M059J (cell line): ENCODE measurements at places on chromosomes 2 and 18.

GRCh38 chr18:71189581-71189980 is 900.7 kb downstream of the SOCS6 start:
- no peak for DNase-seq

DNA sequence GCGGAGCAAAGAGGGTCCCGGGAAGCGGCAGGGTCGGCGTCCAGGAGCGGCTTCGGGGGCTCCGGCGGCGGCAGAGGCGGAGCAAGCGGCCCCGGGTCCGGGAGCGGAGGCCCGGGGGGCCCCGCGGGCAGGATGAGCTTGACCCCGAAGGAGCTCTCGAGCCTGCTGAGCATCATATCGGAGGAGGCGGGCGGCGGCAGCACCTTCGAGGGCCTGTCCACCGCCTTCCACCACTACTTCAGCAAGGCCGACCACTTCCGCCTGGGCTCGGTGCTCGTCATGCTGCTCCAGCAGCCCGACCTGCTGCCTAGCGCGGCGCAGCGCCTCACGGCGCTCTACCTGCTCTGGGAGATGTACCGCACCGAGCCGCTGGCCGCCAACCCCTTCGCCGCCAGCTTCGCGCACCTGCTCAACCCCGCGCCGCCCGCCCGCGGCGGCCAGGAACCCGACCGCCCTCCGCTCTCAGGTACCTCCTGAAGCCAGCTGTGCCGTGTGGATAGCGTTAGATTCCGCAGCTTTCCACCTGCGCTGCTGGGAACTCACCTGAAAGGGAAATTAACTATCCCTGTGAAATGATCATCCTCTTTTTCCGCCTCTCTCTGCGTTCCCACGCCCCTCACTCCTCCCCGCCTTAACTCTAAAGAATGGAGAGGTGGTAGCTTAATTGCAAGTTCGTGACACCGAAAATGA is 472 bp downstream of the CNOT11 start:
- DNase-seq = peak; percentile 65

- DNase-seq = no peak
Measured at GRCh38 chr2:200321780-200322534, 15.5 kb downstream of the SPATS2L start.

GRCh38 chr2:205998583-205998982 is 87.4 kb downstream of the INO80D start:
- no peak for DNase-seq

GRCh38 chr2:8870441-8870840 is 33.0 kb upstream of the KIDINS220 start:
- no peak for DNase-seq

DNA sequence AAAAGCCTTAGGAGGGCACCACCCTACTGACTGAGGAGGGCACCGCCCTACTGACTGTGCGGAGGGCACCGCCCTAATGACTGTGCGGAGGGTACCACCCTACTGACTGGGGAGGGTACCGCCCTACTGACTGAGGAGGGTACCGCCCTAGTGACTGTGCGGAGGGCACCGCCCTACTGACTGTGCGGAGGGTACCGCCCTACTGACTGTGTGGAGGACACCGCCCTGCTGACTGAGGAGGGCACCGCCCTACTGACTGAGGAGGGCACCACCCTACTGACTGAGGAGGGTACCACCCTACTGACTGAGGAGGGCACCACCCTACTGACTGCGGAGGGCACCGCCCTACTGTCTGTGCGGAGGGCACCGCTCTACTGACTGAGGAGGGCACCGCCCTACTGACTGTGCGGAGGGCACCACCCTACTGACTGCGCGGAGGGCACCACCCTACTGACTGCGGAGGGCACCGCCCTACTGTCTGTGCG is 150.2 kb upstream of the NFATC1 start:
- no peak for DNase-seq

GRCh38 chr2:123162400-123163016 is 862.6 kb upstream of the CNTNAP5 start:
- no peak for DNase-seq

GRCh38 chr2:1884933-1885580 is 140.7 kb upstream of the PXDN start:
- peak; percentile 37 for DNase-seq

- DNase-seq = no peak
Measured at GRCh38 chr2:165494573-165494972, 25.1 kb downstream of the CSRNP3 start.
